GM12892 (cell line): ENCODE measurements at places on chromosomes 5 and 9.

DNA sequence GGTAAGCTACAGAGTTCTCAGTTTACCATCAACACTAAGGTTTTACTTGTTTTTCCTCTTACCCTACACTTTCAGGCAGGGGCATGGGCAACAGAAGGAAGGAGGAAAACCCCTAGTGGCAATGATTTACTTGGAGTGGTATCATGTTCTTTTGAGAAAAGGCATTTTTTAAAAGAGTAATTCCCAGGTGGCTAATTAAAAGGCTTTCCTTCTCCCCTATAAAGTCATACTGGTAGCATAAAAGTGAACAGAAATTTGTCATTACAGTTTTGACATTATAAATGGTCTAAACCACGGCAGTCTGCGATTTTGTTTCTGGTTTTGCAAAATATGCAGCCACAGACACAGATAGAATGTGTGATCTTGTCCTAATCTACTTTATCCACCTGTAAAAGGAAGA lies 30.9 kb upstream of the OR2K2 start:
- no peak for DNase-seq

DNA sequence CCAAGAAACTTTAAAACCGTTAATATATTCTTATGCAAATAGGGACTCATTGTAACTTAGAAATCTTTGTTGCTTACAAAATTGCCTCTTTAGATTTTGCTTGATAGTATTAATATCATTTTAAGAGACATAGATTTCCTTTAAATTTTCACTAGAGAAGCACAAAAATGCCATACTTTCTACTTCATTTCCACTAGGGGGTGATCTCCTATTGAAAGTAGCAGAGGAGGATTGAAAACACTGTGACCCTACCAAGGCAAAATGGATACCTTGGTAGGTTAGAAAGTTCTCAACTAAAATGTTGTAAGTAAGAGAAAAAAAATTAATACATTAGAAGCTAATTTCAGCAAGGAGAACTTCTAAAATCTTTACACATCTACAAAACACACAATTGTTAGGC lies 204.9 kb downstream of the CHSY3 start:
- no peak for DNase-seq

- no peak for DNase-seq
Observed at GRCh38 chr9:105047742-105048041, 119.7 kb upstream of the ABCA1 start.

DNA sequence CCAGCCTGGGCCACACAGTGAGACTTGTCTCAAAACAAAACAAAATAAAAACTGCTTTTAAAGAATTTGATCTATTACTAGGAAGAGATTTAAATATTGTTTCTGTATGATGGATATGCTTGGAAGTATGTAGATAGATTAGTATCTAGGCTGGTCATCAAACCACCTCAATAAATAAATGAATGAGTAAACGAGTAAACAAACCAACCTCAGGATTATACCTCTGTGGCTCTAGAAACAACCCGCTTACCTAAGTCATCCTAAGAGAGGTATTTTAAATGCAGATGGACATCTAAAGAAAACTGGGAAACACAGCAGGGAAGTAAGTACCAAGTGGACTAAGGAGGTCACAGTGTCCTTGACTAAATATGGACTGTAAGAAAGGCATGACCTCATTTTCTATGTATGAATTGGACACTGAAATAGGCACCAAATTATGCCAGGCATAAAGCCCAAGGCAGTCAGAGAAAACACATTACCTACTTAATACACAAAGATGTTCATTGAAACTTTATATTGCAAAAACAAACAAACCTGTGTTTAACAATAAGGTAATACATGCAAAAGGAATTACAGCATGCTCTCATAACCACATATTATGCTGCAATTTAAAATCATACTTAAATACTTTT lies 7.3 kb downstream of the ANKH start:
- no peak for DNase-seq

DNA sequence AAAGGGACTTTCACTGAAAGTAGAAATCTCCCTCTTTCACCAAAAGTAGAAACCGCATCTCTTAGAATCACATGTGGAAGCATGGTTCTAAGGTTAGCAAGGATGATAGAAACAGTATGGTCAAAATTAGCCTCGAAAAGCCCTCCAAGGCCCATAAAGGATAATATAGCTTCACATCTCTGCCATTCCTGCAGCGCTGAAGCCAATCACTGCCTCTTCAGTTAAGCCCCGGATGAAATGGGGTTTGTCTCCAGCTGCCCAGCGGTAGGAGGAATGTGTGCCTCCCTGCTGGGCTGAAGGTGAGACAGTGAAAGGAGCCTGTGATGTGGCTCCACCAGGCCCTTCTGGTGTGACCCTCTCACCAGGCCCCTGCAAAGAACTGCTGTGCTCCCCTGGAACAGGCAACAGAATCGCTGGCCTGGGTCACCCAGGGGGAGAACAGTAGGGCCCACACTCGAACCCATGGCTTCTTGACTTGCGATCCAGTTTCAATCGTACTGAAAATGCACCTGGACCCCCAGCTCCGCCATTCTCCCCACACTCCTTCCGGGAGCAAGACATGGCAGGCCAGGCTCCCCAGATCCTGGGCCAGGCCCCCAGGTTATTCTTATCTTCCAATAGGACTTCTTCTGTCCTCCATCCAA lies 47.2 kb downstream of the CAMK2A start:
- DNase-seq: no peak

DNA sequence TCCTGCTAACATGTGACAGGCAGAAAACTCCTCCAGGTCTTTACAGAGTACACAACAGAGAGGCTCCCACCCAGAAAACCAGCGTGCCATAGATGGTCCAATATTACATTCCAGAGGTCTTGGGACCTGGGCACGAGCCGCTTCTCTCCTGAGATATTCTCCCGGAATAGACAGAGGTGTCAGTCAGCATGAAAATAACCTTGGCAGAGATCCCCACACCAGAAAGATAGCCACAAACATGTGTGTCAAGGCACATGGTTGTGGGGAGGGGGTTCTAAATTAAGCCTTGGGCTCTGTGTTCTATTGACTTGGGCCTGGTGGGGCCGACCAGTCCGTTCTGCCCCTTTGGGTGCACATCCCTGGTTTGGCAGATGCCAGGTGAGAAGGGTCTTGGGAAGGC lies 78.4 kb downstream of the BOD1 start:
- no peak for DNase-seq

- DNase-seq: no peak
Observed at GRCh38 chr9:82598241-82599039, 464.5 kb downstream of the RASEF start.

DNA sequence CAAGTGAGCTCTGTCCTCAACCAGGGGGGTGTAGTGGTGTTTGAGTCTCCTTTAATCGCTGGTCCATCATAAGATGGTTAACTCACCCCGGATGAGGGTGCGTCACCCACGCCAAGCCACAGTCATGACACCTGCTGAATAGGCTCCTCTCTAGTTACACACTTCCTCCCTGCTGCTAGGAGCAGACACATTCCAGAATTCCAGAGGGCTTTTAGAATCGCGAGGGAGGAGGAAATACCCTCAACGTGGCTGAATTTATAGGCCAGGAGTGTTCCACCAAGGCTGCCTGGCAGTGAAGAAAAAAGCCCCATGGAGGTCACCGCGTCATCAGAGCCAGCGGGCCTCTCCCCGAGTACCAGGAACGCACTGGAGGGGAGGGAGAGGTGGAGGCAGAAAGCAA lies 5.1 kb downstream of the GLRX start:
- DNase-seq: no peak

- DNase-seq: no peak
Observed at GRCh38 chr9:135095470-135096407, 8.3 kb downstream of the OLFM1 start.

DNA sequence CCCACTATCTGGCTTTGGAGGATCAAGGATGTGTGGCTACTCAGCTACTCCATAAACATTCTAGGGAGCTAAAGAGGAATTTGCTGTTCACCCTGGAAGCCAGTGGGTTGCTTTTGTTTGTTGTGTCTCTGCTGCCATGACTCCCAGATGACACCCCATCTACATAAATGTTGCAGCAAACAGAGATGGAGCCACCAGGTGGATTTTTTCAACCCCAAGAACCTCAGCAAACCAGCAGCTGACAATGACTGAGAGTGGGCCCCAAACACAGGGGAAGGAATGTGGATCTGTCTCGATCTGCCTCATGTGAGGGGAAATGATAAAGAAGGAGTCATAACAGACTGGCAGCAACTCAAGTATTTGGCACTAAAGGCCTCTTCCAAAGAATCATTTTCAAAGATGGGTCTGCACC lies 132.7 kb upstream of the TNC start:
- no peak for DNase-seq

GRCh38 chr5:74641735-74642542 lies 1.4 kb upstream of the ENC1 start:
- DNase-seq: no peak

- no peak for DNase-seq
Observed at GRCh38 chr5:72221541-72221940, 98.5 kb downstream of the MRPS27 start.

GRCh38 chr9:20212806-20213205 lies 409.5 kb downstream of the MLLT3 start:
- DNase-seq: no peak

- DNase-seq: peak; percentile 5
Observed at GRCh38 chr9:100505564-100506159, 32.7 kb downstream of the TMEFF1 start.

- no peak for DNase-seq
Observed at GRCh38 chr5:51479840-51480239, 96.6 kb downstream of the ISL1 start.

GRCh38 chr5:120443607-120444006 lies 20.5 kb upstream of the PRR16 start:
- no peak for DNase-seq

GRCh38 chr9:111068771-111069170 lies 30.5 kb upstream of the LPAR1 start:
- no peak for DNase-seq

DNA sequence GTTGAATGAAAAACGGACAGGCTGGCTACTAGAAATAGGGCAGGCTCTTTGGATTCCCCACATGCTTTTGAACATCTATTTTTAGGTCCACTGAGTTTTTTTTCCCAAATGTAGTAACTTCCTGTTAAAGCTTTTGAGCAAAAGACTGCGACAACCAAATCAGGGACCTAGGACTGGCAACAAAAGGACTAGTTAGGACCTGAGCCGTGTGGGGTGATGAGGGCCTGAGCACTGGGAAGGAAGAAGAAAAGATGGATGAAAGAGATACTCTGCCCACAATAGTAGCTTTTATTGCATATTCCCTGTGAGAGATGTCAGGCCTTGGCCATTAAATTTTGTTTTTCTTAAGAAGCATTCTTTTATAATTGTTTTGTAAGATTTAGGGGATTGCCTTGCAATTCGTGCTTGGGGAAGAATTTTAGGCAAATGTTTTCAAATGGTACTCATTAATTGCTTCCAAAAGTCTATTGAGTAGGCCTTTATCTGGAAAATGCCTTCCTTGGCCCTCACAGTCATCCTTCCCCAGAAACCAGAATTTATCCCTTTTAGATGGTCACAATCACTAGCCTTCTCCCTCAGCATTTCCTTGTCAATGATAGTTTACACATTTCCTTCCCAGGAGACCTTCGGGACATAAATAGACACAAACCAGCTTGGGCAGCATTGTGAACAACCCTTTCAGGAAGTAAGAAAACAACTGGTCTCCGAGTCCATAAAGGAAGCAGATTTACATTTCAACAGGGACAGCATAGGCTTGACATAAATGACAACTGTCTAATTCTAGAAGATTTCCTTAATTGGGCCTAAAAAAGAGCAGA lies 166.5 kb downstream of the RMI1 start:
- DNase-seq: no peak

- no peak for DNase-seq
Observed at GRCh38 chr9:129697656-129698253, 32.3 kb downstream of the PRRX2 start.

DNA sequence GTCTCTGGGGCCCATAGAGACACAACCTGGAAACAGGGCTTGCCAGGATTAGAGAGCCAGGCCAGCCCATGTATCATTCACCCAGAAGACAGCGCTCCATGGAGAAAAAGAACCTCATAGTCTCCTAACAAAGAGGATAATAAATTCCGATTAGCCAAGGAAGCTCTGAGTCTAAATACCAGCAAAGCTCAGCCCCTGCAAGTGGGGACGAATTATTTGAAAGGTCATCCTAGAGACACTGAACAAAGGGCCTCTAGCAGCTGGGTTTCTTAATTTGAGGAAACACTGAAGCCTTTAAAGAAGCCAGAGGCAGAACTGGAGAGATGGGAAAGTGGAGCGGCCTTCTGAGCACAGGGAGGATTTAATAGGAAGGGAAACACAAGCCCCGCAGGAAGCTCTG lies 287.1 kb upstream of the ZNF462 start:
- no peak for DNase-seq

DNA sequence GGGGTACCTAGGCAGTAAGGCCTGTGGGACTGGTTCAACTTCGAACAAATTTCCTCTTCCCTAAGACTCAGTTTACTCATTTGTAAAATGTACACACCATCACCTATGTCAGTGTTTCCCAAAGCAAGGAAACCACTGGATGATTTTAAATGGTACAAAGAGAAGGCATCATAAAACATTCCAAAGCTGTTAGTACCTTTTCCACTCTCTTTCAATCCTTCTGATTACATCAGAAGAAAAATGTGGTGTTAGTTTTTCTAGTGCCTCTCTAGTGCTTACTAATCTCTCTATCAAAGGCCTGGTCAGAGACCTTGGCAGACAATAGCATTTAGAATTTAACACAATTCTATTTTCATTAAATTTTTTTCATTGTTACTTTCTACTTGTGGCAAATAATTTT lies 18.1 kb downstream of the NR6A1 start:
- DNase-seq: no peak

DNA sequence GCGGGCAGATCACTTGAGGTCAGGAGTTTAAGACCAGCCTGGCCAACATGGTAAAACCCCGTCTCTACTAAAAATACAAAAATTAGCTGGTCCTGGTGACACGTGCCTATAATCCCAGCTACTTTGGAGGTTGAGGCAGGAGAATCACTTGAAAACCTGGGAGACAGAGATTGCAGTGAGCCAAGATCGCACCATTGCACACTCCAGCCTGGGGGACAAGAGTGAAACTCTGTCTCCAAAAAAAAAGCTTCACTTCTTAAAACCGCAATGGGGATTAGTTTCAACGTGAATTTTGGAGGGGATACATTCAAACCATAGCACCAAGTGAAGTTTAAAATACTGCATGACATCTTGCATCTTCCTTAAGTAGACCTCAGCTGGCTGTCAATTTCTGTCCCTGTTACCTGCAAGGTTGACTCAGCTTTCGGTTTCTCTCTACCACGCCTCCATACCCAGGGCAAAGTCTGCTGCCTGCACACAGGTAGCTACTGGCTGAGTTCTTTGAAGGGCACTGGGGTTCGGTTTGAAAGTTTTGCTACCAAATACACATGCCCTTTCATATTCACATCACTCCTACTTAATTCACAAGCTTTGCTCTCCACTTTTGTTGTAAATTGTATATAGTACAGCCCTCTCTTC lies 69.3 kb downstream of the KIAA1958 start:
- no peak for DNase-seq

DNA sequence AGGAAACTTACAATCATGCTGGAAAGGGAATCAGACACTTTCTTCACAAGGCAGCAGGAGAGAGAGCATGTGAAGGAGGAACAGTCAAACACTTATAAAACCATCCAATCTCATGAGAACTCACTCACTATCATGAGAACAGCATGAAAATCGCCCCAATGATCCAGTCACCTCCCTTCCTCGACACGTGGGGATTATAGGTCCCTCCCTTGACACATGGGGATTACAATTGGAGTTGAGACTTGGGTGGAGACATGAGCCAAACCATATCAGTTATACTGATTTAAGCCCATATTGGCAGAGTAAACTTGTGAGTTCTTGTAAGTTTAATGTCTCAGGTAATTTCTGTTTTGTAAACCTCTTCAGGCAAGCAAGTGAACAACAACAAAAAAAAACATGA lies 70.8 kb downstream of the ERAP1 start:
- no peak for DNase-seq
